ENCODE measurements at places on chromosomes 1 and 21. TPM values are rescaled to one million over a fixed set of nuclear protein-coding genes. Genes with fewer than 3 reads are reported as not detected.
A peak's percentile ranks its signal among the peaks of the same experiment; 100 is the strongest.

CYYR1 gene
- polyA plus RNA-seq: 18.1 TPM

CELA2B gene
- polyA plus RNA-seq: 2.9 TPM

DMRTA2 gene
- 0.08 TPM for polyA plus RNA-seq

- no peak for DNase-seq
These were observed 637 bp downstream of the LYPLA2 start for GRCh38 chr1:23791516-23792047.

GRCh38 chr1:23544444-23545389, 13.7 kb upstream of the E2F2 start:
- DNase-seq: peak; percentile 84

DNA sequence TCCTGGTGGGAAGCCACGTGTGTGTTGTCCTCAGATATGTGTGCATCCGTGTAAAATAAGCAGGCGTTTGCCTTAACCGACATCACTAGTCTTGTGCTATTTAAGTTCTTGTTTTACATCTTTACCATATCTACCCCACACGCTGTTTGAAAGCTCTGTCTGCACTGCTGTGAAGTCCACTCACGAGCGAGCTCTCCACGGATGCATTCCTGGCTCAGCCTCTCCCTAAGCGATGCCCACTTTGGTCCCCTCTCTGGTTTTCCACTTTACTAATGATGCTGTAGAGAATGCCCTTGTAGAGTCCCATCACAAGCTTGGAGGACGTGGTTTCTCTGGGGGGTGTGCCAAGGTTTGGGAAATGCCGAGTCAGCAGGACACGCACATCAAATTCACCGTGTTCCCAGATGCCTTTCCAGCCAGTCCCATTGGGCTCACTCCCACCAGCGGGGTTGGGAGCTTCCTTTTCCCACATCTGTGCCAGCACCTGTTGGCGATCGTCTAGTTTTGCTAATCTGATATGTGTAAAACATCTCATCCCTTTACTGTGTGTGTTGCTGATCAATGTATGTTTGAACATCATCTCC, 43.8 kb downstream of the ACTL8 start:
- DNase-seq: no peak

DNA sequence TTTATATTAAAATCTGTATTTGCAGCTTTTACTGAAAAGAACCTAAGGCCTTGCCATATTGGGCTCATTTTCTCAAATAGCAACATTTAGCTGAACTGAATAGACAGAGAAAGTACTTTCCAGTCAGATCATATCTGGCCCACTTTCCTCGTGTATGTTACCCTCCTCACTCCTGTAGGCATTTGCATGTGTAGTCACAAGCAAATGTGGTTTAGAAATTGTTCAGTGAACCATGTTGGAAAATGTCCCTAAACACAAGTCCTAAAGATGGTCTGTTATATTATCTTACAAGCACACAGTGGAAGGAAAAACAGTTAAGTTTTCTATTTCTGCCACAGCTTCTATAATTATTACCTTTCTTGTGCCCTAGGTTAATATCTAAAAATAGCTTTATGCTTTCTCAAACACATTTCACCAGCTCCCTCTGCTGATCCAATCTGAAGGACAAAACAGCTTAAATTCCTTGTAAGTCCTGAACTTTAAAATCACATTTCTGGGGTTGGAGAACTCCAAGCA, 606 bp upstream of the FMO4 start:
- DNase-seq: no peak

DNA sequence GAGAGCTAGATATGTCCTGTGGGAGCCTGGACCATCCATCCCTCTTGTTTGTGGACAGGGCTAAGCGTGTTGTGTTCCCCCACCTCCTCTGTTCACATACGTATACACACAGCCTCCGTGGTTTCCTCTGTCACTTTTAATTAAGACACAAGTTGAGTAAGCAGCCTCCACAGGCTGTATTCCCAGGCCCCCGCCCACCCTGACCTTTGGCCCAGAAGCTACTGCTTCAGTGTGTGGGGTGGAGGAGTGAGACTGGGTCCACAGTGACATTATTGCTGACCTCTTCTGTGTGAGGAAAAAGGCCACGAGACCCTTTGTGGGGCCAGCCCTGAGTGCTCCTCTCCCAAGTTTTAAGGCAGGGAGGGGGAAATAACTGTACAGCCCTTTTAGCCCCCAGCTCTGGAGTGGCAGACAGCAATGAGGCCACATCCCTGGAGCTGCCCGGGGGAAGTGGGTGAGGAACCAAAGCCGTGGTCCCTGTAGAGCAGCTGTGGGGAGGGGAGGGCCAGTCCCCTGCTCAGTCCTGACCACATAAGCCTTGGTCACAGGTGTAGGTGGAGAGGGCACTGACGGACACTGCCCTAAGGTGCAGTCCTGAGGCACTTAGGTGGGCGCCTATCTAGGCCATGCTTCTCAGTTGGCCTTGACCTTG, 4.4 kb downstream of the ELOVL1 start:
- DNase-seq: no peak
